ENCODE measurements at places on chromosomes 6 and 20.

DNA sequence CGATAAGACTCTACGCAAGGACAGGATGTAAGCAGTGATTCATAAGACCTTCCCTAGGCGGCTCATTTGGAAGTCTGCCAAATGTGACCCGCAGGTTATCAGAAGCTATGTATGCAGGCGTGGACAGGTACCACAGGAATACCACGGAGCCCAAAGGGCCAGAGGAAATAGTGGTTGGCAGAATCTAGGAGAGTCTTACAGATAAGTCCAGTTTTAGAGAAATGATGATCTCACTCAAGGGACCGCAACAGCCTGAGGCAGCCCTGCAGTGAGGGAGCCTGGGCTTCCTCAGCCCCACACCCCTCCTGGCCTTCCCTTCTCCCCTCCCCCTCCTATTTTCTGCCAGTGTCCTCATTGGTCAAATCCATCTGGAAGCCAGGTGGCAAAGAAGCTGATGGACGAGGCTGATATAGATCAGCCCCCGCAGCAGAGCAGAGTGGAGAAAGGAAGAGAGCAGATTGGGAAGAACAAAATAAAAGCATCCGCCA lies 110.6 kb downstream of the FNDC1 start:
- no peak for DNase-seq

DNA sequence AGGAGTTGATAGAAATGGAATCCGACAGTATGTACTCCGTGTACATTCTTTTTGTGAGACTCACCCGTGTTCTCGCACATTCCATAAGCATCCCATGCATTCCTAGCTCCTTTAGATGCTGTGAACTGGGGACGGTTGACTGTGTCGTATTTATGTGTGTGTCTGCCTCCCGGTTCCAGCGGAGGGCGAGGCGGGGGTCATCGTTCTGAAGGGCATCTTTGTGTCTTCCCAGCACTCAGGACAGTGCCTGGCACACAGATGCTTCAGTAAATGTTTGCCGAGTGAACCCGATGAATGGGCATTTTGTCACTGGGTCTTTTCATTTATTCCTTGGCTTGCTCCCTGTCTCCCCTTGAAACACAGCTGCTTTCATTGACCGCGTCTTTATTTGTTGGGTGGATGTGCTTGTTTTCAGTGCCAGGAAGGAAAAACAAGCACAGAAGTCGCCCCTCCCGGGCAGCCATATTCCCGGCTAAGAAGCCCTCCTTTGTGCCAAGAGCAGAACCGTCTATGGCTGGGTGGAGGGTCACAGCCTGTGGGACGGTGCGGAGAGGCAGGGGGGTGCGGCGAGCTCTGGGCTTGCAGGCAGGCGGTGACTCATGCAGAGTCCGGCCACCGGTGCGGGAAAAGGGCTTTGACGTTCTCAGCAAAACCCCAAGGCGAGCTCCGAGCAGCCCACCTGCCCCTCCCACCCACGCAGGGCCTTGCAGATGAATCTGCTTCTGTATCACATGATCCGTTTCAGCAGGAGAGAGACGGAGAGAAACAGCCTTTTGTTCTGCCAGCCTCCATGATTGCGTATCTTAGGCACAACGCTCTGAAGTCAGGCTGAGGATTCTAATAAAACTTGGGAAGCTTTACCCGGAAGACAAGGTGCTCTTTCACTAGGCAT lies 11.2 kb upstream of the PSMG4 start:
- no peak for DNase-seq

- DNase-seq, result no peak
Measured at GRCh38 chr20:63176427-63177133, 39.4 kb downstream of the YTHDF1 start.

- DNase-seq, result no peak
Measured at GRCh38 chr6:91167846-91168245, 581.0 kb upstream of the MAP3K7 start.

GRCh38 chr6:122553697-122554096 lies 56.5 kb upstream of the PKIB start:
- DNase-seq, result no peak

- DNase-seq, result no peak
Measured at GRCh38 chr6:101386982-101387381, 6.5 kb upstream of the GRIK2 start.

DNA sequence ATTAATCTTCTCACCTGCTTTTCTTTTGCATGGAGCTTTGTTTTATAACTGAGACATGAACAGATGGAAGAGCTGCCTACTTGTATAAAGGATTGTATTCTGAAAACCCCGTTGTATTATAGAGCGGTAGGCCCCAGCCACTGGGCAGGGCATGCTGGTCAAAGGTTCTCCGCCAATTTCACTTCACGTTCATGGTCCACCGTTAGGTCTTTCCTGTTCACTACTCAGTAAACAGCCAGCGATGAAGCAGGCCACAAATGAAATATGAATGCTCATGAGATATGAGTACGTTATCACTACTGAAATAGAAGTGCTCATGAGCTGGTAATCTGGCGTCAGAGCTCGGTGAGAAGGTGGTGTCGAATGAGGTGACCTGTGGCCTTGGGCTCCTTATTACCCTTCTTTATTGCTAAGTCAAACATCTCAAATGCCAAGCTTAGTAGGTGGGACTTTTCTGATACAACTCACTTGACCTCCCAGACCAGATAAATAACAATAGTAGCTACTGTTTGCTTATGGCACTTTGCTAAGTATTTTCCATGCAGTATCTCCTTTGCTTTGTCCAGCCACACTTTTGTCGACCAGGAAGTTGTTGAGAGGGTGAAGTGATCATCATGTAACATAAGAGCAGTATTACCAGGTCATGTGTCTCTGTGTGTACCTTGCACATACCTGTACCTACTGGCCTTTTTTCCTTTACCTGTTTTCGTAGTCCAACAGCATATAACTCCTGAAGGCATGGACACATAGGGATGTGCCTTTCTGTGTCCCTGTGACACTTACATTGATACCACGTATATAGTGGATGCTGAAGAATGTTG lies 16.7 kb downstream of the EDN3 start:
- DNase-seq, result no peak

- no peak for DNase-seq
Measured at GRCh38 chr20:6277661-6278240, 154.9 kb upstream of the FERMT1 start.

GRCh38 chr6:113591896-113592827 lies 265.0 kb upstream of the MARCKS start:
- DNase-seq, result peak; percentile 55

DNA sequence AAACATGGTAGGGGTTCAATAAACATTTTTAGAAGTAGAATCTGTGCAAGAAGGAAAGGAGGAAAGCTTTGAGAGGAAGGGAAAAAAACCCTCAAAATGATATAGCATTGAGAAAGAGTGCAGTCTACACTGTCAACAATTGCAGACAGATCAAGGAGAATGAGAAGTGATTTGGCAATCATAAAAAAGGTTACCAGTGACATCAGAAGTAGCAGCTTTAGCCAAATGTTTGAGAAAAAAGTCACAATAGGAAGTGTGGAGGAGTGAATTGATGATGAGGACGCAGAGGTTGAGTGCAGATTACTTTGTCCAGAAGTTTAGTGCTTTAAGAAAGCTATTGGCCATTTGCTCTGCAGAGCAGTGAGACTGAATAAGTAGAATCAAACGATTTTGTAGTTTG lies 155.0 kb downstream of the GJA1 start:
- no peak for DNase-seq

DNA sequence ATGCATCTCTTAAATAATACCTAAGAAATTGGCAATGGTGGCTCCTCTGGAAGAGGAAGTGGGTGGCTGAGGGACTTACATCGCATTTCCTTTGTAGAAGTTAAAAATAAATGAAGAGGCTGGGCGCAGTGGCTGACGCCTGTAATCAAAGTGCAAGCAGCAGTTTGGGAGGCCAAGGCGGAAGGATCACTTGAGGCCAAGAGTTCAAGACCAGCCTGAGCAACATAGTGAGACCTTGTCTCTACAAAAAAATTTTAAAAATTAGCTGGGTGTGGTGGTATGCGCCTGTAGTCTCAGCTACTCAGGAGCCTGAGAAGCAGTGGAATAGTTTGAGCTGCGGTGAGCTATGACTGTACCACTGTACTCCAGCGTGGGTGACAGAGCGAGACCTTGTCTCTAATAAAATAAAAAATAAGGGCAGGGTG lies 12.2 kb upstream of the NCOA3 start:
- no peak for DNase-seq

DNA sequence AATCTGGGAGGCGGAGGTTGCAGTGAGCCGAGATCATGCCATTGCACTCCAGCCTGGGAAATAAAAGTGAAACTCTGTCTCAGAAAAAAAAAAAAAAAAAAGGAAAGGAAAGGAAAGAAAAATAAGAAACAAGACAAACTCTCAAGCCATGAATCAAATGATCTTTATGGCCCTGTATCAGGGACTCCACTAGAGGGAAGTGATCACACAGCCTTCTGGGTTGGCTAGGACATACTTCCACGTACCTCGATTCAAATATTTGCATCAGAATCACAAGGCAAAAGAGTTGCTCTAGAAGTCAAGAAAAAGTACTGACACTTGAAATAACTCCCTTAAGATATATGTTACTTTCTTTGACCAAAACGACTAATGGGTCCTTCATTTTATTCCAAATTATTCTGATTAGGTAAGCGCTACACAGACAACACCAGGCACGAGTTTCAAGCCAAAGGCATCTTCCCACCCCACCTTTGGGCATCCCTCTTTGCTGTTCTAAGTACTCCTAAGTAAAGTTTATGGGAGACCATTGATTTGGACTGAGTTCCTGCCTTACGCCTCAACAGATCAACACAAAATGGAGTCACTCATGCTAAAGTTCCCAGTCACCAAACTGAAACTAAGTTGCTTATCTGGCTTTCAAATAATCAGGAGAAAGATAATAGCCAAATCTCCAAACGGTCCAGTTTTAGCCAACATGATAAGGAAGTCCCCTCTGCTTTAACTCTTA lies 77.5 kb upstream of the NT5E start:
- DNase-seq, result no peak

GRCh38 chr6:127436578-127437110 lies 22.5 kb downstream of the KIAA0408 start:
- no peak for DNase-seq

DNA sequence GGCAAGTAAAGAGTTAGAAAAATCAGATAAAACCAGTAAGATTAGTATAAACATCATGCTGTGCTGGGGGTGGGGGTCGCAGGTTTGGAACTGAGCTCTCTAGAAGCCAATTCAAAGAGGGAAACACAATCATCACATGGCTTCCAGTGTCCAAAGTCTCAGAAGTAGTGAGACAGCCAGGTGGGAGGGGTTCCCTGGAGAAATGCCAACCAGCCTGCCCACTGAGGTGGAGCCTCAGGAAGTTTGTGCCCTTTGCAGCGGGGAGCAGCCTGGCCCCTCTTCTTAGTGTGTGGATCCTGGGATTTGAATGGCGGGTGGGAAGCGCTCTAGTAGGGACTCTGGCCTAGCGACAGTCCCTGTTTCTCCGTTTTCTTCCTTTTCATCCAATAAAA lies 21.4 kb downstream of the C6orf15 start:
- no peak for DNase-seq

- no peak for DNase-seq
Measured at GRCh38 chr6:70680396-70680795, 12.7 kb downstream of the SMAP1 start.

- DNase-seq, result no peak
Measured at GRCh38 chr20:41308290-41308711, 9.2 kb downstream of the ZHX3 start.

GRCh38 chr20:407953-408842 lies at the start of gene RBCK1:
RBCK1 (plus strand) TSS chr20:408299; CDS start chr20:408758, 459 bp downstream.
- DNase-seq, result peak; percentile 90

DNA sequence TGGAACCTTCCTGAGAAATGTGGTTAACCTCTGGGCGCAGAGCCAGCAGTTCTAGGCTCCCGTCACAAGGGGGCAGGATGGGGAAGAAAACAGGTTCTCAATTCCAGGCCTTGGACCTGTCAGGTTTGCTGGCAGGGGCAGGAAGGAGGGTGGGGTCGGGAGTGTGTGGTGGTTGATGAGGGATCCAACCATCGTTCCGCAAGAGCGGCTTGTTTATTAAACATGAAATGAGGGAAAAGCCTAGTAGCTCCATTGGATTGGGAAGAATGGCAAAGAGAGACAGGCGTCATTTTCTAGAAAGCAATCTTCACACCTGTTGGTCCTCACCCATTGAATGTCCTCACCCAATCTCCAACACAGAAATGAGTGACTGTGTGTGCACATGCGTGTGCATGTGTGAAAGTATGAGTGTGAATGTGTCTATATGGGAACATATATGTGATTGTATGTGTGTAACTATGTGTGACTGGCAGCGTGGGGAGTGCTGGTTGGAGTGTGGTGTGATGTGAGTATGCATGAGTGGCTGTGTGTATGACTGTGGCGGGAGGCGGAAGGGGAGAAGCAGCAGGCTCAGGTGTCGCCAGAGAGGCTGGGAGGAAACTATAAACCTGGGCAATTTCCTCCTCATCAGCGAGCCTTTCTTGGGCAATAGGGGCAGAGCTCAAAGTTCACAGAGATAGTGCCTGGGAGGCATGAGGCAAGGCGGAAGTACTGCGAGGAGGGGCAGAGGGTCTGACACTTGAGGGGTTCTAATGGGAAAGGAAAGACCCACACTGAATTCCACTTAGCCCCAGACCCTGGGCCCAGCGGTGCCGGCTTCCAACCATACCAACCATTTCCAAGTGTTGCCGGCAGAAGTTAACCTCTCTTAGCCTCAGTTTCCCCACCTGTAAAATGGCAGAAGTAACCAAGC lies 29.6 kb downstream of the SRSF3 start:
- DNase-seq, result peak; percentile 93

DNA sequence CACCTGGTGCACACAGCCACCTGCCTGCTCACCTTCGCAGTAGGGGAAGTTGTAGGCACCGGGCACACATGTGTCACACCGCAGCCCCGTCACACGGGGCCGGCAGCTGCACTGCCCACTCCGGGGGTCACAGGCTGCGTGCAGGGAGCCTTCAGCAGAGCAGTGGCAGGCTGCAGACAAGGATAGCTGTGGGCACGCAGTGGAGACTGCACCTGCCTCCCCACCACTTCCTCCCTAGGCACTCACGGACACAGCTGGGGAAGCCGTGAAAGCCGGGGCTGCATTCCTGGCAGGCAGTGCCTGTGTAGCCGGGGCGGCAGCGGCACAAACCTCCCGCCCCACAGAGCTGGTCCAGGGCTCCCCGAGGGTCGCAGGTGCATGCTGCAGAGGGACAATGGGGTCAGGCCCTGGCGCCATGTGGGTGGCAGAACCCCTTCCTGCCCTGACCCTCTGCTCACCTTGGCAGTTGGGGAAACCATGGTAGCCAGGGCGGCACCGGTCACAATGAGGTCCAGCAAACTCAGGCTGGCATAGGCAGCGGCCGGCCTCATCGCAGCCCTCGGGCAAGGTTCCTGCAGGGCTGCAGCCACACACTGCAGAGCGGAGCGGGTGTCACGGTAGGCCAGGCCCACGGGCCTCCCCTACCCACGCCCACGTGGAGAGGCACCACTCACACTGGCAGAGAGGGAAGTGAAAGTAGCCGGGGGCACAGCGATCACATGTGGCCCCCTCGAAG lies 29.4 kb downstream of the LAMA5 start:
- DNase-seq, result no peak

- DNase-seq, result no peak
Measured at GRCh38 chr20:20211274-20211987, 156.5 kb upstream of the INSM1 start.
